ENCODE measurements at places on chromosomes 3 and 15.

DNA sequence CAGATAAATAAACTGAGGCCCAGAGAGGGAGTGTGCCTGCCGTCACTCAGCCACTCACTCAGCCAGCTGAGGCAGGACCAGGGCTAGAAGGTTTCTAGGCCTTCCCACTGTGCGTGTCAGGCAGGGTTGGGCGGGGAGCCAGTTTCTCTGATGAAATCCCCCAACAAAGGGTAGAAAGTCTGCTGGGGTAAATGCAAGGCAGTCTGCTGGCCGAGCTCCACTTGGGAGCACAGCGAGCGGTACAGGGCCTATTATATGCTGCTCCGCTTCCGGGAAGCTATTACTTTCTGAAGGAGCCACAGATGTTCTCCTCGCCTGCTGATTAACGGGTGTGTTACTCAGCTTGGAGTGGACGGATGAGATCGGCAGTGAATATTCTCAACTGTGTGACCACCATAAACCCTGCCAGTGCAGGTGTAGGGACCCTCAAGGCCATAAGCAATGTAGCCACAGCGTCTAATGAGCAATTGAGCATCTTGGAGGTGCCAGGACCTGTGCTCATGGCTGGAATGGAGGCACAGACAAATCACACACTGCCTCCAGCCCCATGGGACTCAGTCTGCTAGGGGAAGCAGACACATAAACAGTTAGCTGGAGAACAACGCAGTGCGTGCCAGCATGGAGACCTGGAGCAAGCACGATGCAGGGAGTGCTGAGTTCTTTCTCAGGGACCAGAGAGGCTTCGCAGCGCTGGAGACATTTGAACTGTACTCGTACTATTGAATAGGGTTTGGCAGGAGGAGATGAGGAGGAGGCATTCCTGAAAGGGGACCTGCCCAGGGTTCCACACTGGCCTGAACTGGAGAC, 42.1 kb downstream of the CORO2B start:
- DNase-seq: no peak

GRCh38 chr3:131193641-131194238, 167.1 kb downstream of the NEK11 start:
- DNase-seq: no peak

DNA sequence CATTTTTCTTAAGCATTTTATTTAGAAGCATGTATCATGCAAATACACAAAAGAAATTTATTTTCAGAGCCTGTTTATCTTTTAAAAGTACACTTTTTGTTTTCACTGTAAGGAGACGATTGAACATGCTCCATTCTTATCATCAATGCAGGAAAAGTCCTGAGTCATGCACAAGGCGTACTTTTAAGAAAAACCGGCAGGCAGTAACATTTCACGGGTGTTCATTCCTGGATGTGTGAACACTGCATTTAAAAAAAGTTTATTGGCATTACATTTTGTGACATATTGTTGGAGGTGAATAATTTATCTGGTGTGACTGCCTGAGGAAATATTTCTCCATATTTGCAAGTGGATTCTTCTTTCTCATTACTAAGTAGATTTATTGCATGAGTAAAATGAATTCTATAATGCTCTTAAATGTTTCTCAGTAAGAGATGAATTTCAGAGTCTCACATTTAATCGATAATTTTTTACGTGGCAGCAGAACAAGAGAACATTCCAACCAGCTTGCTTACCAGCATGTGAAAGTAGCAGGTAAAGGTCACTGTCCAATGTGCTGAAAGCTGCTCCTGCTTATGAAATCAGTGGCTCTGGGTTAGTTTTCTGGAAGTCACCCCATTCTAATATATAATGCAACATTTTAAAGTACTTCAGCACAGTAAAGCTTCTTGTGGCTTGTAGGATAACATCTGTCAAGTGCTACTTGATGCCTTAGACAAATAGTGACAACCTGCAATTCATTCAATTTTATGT, 87.0 kb downstream of the SV2B start:
- DNase-seq: no peak

DNA sequence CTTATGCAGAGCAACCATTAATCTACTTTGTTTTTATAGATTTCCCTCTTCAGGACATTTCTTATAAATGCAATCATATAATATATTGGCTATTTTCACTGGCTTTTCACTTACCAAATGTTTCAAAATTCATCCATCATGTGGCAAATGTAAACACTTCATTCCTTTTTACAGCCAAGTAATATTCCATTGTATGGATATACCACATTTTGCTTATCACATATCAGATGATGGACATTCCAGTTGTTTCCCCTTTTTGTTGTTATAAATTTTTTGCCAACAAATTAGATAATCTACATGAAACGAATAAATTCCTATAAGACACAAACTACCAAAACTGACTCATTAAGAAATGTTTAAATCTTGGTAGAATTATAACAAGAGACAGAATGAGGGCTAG, 79.8 kb upstream of the CSPG5 start:
- no peak for DNase-seq

DNA sequence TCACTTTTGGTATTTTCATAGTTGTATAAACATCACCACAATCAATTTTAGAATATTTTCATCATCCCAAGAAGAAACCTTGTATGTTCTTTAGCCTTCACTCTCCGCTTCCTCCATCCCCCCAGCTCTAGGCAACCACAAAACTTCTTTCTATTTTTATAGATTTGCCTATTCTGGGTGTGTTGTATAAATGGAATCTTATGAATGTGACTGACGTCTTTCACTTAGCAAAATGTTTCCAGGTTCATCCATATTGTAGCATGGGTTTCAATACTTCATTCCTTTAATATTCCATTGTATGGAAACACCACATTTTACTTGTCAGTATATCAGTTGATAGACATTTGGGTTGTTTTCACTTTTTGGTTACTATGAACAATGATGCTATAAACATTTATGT, 335.8 kb upstream of the GOLIM4 start:
- DNase-seq: no peak

DNA sequence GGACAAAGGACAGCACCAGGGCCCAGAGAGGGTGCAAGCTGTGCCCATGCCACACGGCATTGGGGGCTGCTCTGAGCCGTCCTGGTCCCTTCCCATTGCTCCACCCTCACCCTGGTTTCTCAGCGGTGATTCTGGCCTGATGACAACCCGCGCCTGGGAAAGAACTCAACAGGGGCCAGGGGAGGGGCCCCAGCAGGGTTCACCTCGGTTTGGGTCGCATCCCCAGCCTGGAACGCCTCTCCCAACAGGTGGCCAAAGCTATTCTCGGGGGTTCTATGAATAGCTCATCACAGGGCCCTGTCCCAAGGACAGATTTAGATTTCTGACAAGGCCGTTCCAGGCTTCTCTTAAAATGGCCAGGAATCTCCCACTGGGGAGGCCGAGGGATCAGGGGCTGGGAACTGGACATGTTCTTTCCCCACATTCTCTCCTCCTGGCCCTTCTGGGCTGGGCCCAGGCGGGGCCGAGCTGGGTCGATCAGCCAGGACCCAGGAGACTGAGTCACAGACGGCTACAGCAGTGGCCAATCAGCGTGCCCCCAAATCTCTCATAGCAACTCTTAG, 17.9 kb downstream of the GRIP2 start:
- DNase-seq: no peak

GRCh38 chr3:23128655-23129054, 74.5 kb upstream of the UBE2E2 start:
- no peak for DNase-seq

DNA sequence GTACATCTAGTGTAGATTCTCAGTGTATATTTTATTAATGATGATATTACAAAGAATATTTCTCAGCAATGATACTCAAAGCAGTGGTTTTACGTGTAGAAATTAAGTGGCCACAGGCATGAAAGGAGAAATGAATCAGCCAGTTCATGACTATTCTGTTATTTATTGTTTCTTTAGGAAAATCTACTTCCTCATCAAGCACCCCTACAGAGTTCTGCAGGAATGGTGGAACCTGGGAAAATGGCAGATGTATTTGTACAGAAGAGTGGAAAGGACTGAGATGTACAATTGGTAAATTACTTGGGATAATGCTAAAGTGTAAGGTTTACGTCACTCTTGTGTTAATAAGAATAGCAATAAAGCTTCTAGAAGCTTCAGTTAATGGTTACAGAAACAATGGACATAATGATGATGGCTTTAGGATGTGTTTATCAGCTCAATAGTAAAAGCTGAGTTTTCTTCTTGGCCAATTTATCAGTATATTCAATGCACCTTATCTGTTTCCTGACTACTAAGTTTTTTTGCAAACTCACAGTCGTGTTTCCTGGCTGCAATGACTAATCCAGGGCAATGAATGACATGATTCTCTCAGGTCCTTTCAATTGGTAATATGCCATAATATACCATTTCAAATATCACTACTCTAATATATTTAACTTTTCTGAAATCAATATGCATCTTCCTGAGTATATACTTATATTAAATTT, 20.2 kb downstream of the ADGRG7 start:
- no peak for DNase-seq

DNA sequence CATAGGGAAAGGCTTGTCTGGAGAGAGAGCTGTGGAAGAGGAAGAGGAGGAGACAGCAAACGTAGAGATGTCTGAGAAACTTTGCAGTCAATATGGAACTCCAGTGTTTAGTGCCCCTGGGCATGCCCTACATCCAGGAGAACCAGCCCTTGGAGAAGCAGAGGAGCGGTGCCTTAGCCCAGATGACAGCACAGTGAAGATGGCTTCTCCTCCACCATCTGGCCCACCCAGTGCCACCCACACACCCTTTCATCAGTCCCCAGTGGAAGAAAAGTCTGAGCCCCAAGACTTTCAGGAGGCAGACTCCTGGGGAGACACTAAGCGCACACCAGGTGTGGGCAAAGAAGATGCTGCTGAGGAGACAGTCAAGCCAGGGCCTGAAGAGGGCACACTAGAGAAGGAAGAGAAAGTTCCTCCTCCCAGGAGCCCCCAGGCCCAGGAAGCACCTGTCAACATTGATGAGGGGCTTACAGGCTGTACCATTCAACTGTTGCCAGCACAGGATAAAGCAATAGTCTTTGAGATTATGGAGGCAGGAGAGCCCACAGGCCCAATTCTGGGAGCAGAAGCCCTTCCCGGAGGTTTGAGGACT, 6.9 kb downstream of the MAP1A start:
- DNase-seq: no peak

DNA sequence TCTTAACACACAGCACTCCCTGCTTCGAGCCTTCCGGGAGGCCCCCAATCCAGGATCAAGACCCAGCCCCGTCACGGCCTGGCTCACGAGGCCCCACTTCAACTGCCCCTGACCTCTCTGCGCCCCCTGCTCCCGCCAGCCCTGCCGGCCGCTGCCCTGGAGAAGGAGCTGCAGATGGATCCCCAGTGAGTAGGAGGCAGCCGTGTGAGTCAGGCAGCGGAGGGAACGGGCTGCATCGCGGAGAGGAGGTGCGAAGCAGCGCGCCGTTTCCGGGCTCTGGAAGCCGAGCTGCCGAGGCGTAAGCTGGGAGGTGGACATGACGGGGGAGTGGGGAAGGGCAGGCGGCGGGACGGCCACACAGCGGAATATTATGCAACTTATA, 133.4 kb downstream of the TPRA1 start:
- no peak for DNase-seq

DNA sequence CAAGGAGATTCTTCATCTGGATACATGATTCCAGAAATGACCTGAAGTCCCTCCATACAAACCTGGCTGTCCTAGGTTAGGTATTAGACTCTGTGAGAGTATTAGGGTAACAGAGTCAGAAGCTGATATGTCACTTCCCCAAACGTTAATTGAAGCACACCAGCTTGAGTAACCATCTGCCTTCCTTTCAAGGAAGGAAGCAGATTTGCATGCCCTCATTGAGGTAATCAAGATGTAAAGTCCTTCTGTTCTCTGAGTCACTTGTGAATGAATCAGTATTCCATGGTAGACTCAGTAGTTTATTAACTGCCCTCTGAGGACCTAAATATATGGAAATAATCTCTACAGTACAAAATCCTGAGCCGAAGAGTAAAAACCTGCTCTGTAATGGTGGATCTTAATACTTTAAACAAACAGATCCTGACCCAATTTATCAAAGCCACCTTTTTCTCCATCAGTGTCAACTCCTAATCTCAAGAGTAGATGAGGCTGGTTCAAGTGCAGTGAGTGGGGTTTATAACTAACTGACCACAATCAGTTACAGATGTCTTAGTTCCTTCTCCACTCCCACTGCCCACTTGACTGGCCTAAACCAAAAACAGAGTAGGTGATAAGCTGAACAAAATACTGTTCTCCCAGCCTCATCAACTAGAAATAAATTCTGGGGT, 246.2 kb upstream of the CHRM5 start:
- DNase-seq: peak; percentile 61

- DNase-seq: no peak
Measured at GRCh38 chr15:85646538-85647091, 148.1 kb downstream of the KLHL25 start.

- no peak for DNase-seq
Measured at GRCh38 chr3:32186876-32187275, 51.6 kb upstream of the CMTM8 start.

DNA sequence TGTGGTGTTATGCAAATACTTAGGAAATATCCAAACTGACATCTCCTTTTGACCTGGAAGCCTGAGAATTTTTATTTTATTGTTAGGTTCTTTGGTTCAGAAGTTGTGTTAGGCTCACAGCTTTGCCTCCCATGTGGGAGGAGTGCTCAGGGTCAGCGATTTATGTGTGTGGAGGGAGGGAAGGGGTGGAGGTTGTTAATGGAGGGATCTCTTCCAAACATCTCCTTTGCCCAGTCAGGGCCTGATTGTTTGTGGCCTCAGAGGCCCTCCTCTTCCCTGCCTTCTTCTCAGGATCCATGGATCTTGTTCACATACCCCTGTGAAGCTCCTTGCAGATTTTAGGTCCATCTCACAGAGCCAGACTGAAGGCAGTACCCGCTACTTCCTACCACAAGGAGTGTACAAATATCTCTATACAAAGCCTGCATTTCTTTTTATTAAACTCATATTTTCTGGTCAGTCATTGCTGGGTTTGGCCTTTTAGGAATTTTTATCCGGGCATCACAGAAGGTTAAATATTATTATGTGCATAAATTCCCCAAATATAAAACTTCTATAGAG, 40.3 kb downstream of the BBX start:
- DNase-seq: no peak

- no peak for DNase-seq
Measured at GRCh38 chr3:120678984-120679383, 3.1 kb downstream of the HGD start.

GRCh38 chr15:68173119-68173518, 32.0 kb downstream of the CALML4 start:
- DNase-seq: no peak

- no peak for DNase-seq
Measured at GRCh38 chr3:189744235-189744634, 113.0 kb downstream of the TP63 start.

GRCh38 chr15:90287101-90287500, 21.6 kb downstream of the NGRN start:
- no peak for DNase-seq

GRCh38 chr3:16122661-16123060, 51.8 kb upstream of the GALNT15 start:
- no peak for DNase-seq

GRCh38 chr15:40016224-40016865, 22.6 kb downstream of the SRP14 start:
- DNase-seq: no peak

GRCh38 chr3:2511356-2511755, 412.7 kb downstream of the CNTN4 start:
- no peak for DNase-seq

- no peak for DNase-seq
Measured at GRCh38 chr3:43418601-43419272, 132.4 kb downstream of the SNRK start.

Measured in CD14-positive monocyte (primary cell).